ENCODE measurements at places on chromosomes 5 and 9. TPM values are rescaled to one million over a fixed set of nuclear protein-coding genes. Genes with fewer than 3 reads are reported as not detected.

Gene GFI1B
- not detected for total RNA-seq

Gene IGFBPL1
- total RNA-seq: not detected

Gene CTSL
- 14.1 TPM for total RNA-seq

DNA sequence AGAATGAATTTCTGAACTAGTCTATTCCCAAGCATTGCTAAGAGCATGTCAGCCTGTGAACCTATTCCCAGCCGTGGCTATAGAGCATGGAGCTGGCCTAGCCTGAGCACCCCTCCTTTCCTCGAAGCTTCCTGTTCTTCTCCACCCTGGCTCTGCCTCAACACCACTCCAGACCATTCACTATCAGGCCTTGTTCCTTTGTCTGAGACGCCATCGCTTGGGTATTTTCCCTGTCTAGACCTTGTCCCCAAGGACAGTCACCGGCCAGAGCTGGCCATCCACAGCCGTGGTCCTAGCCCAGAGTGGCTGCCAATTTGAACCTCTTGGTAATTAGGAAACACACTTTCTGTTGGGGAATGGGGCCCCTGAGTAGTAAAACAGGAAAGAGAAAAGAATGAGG lies 105.8 kb downstream of the LIFR start:
- H3K36me3 ChIP-seq: no peaks in the 10 kb centered on the region
- H3K4me3 ChIP-seq: no peak overlapping the region
- DNase-seq: no peak
- peaks cover 78% of the 10 kb centered on the region for H3K27me3 ChIP-seq

DNA sequence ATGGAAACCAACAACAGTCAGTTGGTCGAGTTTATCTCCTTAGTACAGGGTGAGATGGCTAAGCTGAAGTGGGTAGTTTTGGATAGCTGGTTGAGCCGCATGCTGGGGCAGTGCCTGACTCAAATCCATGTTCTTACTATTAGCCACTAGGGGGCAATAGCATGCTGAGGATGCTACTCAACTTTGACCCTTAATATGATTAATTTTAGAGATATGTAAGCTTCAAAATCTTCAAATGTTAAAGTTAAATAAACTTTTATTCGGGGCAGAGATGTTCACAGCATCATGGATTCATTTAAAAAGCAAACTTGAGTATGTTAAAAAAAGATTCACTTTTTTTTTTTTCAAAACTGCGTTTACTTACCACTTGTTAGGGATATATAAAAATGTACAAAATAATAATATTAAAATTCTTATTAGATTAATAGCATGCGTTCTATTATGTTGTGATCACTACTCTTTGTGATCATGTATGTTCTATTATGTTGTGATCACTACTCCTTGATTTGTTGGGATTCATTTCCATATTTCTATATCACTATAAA lies 57.0 kb downstream of the C9orf153 start:
- H3K27ac ChIP-seq: no peak overlapping the region
- DNase-seq: no peak
- peaks cover 4% of the 10 kb centered on the region for H3K4me1 ChIP-seq
- H3K27me3 ChIP-seq: peaks cover 3% of the 10 kb centered on the region
- no peak overlapping the region for H3K4me3 ChIP-seq

DNA sequence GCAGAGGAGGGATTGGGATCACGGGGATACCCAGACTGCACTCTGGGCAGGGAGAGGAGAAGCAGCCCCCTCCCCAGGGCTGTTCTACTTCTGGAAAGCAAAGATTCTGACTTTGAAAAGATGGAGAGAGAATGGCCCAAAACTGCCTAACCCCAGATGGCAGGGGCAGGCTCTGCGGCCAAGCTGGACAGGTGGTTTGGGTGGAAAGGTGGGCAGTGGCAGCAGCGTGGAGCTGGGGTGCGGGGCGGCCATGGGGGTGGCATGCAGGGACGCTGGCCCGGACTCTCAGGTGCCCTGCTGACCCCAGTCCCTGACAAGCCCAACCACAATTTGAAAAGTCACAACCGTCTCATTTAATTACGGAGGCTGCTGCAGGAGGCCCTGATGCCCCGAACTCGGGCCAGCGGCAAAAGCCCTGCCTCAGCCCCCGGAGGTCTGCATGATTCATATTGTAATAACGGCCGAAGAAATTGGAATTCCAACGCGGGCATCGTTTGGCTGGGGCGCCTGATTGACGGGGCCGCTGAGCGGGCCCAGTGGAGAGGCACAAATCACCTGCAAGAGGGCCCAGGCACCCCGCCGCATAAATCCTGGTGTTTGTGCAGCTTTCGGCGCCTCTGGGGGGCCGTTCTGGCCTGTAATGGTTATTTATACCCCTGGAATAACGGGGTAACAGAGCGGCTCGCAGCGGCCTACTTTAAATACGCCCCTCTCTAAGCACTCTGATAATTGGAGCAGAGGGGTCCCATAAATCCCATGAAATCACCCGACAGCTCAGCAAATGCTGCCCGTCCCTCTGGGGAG lies 41.8 kb upstream of the FCN2 start:
- no peak for DNase-seq
- no peaks in the 10 kb centered on the region for H3K36me3 ChIP-seq
- H3K27me3 ChIP-seq: no peaks in the 10 kb centered on the region
- H3K4me3 ChIP-seq: no peak overlapping the region
- no peaks in the 10 kb centered on the region for H3K4me1 ChIP-seq

- peak overlapping the region; percentile 99 for H3K27ac ChIP-seq
- peak; percentile 54 for DNase-seq
- peaks cover 47% of the 10 kb centered on the region for H3K4me1 ChIP-seq
- H3K4me3 ChIP-seq: peak overlapping the region; percentile 98
- peaks cover 6% of the 10 kb centered on the region for H3K27me3 ChIP-seq
- peaks cover 3% of the 10 kb centered on the region for H3K36me3 ChIP-seq
Measured at GRCh38 chr9:2015581-2016407, 647 bp downstream of the SMARCA2 start.

DNA sequence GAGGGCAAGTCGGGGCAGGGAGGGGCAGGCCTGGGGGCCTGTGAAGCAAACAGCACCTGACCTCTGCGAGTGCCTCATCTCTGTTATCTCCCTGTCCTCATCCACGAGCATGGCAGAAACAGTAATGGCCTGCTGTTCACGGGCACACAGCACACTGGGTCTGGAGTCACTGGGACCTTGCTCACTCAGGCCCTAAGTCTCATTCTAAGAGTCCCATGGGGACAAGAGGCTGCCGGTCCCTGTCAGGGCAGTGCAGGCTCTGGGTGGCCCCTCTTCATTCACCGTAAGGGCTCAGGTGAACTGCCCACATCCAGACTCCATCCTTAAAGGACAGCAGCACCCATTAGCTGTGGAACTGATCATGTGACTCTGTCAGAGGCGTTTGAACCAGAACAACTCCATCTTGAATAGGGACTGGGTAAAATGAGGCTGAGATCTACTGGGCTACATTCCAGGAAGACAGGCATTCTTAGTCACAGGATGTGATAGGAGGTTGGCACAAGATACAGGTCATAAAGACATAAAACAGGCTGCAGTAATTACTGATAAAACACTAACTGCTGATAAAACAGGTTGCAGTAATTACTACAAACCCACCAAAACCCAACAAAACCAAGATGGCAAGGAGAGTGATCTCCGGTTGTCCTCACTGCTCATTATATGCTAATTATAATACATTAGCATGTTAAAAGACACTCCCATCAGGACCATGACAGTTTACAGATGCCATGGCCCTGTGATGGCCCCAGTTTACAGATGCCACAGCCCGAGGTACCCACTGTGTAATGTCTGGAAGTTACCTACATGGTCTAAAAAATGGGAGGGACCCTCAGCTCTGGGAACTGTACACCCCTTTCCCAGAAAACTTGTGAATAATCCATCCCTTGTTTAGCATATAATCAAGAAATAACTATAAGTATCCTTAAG lies 28.7 kb downstream of the BICD2 start:
- H3K36me3 ChIP-seq: no peaks in the 10 kb centered on the region
- H3K4me1 ChIP-seq: peaks cover 30% of the 10 kb centered on the region
- no peak overlapping the region for H3K27ac ChIP-seq
- no peak for DNase-seq
- no peak overlapping the region for H3K4me3 ChIP-seq
